ENCODE measurements at places on chromosomes 2 and 18.

- DNase-seq, result no peak
Measured at GRCh38 chr18:22214731-22215528, 45.5 kb downstream of the GATA6 start.

- DNase-seq, result no peak
Measured at GRCh38 chr18:55534547-55534946, 53.4 kb downstream of the TCF4 start.

DNA sequence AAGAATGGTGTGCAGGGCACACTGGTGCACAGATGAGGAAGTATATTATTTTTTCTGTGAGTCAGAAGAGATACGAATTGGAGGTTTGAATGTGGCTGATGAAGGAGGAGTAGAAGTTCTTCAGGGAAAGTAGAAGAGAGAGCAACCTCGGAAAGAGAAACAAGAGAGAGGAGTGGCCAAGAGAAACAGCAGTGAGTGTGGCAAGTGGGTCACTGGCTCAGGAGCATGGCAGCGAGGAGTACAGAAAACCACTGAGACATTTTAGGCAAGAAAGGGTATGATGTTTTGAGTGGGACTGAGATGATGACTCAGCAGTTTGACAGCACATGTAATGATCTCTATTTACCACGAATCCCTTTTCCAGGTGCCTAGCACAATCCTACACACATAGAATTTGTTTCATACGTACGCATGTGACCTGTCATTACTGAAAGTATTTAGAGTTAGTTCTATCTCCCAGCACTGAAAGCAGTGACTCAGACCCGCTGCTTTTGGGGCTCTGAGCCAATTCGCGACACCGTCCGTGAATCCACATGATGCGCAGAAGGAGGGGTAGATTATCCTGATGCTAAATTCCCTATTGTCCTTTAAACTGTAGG lies 915.4 kb downstream of the DCDC2C start:
- DNase-seq, result no peak

GRCh38 chr2:168811696-168812095 lies 9.3 kb downstream of the NOSTRIN start:
- no peak for DNase-seq

DNA sequence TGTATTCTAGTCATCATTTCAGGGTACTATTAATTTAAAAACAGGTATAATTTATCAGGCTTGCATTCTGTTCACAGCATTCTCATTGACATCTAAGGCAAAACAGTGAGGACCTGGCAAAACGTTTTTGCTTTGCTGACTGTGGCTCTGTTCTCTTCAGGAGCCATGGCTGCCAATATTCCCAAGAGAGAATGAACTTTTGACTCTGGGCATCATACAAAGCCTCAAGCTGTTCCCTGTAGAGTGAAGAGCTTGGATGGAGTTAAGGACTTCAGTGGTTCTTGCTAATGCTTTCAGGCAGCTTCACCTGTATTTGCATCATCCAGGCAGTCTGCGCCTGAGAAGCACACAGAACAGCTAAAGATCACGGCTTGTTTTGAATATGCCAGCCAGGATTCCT lies 65.9 kb upstream of the CAVIN2 start:
- DNase-seq, result no peak

GRCh38 chr2:182090486-182090885 lies 104.8 kb downstream of the PPP1R1C start:
- DNase-seq, result no peak

- no peak for DNase-seq
Measured at GRCh38 chr2:49238604-49238960, 84.3 kb upstream of the FSHR start.

DNA sequence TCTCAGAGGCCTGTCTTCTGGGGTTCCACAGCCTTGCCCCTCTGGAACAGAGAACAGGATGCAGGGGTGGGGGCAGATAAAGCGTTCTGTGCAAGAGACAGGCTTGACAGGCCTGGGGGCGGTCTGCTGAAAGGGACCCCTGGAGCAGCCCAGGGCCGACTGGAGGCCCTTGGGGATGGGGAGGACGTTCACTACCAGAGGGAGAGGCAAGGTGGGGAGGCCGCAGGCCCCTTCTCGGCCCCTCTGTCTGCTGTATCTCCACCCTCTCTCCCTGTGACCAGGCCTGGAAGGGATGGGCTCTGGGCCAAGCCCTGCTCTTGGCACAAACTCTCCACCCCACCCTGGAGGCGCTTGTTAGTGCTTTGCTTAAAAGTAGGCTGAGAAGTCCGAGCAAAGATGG lies 27.3 kb upstream of the INHBB start:
- no peak for DNase-seq

GRCh38 chr2:219661955-219662395 lies 34.5 kb downstream of the SLC4A3 start:
- DNase-seq, result peak; percentile 82

DNA sequence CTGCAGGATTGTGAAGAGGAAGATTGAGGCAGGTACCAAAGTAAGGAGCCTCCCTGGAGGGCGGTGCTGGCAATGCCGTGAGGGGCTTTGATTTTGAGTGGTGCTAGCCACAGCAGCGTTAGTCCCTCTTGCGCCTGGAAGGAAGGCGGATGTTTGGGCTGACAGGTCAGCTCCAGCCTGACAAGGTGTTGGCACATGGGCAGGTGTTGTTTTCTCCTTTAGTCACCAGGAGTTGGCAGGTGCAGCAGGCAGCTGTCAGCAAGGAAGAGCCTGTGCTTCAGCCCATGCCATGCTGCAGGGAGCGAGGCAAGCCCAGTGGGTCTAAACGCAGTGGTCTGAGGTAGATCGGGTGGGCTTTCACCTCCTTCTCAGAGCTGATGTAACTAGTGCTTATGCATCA lies 8.5 kb downstream of the SEC11C start:
- DNase-seq, result no peak

DNA sequence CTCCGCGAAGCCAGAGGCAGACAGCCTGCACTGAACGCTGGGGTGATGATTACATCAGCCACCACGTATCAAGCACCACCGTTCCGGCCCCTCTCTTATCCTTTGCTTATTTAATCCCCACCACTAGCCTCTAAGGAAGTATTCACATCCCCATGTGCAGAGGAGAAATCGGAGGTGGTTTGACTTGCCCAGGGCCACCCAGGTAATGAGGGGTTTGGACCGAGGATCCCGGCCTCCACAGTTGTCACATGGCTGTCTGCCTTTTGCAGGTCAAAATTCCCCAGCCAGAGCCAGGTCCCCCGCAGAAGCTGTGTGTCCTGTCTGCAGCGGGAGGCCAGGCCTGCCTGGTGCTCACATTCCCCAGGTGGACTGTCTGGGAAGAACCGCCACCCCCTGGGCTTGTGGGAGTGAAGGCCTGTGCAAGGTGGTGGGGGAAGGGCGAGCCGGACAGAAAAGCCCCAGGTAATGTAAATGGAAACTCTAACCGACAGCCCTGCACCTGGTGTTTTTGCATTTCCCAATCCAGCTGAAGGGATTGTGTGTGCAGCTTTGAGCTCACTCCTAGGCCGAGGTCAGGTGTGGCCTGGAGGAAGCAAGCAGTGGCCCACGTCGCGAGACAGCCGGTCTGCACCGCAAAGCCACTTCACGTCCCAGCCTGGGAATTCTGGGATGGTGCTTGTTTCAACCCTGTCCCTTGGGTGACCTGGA lies 108.5 kb upstream of the ID2 start:
- DNase-seq, result peak; percentile 98

DNA sequence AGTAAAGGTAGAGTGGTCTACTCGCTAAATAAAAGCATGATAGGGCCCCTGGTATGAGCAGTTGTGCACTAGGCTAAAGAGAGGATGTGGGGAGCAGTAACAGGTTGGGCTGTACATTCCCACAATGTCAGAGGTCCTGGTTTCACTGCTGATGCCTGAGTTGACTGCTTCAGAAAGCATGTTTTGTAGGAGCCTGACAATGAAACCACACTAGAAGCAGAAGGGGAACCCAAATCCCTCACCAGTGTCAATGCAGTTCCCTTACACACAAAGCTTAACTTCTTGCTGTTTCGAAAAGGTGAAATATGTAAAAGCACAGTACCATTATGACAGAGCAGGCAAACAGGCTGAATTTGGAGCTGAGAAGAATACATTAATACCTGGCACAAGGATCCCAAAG lies 291.7 kb upstream of the KYNU start:
- DNase-seq, result no peak

DNA sequence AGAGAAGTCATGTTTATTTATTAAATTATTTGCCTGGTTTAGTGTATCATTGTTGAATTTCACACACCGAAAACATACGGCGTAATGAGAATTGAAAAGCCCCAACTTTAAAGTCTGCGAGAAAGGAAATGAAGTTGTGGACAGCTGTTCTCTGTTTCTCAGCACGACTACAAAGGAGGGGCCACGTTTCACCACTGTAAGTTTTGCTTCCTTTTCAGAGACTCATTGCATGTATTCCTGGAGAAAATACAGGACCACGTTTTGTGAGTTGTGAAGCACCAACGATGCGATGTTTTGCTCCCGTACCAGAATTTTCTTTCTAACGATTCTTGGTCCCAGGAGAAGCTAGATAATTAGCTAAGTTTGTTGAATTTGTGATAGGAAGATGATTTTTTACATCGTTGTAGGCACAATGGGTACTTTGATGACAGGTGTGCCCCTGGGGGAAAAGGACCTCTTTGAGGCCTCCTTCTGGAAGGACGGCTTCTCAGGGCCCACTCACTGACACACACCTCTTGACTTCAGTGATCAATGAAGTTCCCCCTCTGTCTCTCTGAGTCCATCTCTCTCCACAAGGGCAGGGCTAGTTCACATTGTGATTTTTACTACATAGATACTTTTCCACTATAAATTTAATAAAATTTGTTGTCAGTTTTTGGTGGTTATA lies 23.7 kb upstream of the ACKR3 start:
- no peak for DNase-seq

DNA sequence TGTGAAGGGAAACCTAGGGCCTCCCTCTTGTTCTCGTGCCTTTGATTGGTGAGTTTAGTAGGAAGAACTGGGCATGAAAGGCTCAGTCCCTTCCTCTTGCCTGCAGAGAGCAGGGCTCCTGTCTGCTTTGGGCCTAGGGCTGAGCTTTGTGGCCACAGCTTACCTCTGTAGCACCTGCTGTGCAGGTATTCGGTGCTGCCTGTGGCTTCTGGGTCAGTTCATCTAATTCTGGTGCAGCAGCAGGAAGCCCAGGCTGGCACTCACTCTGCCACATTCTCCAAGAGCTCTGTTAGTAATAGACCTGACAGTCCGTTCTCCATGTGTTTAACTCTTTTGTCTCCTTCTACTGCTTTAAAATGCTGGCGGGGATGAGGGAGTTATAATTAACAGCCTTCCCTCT lies 96.5 kb downstream of the DLGAP1 start:
- no peak for DNase-seq

- DNase-seq, result no peak
Measured at GRCh38 chr2:194566907-194567660, 1089.9 kb upstream of the SLC39A10 start.
